Tongue (tissue), 3 donors: ENCODE measurements at places on chromosomes 4 and X. TPM values are rescaled to one million over a fixed set of nuclear protein-coding genes. Genes with fewer than 3 reads are reported as not detected.

GRCh38 chr4:98536631-98537030, 121.8 kb downstream of the TSPAN5 start:
- no peak for DNase-seq

DNA sequence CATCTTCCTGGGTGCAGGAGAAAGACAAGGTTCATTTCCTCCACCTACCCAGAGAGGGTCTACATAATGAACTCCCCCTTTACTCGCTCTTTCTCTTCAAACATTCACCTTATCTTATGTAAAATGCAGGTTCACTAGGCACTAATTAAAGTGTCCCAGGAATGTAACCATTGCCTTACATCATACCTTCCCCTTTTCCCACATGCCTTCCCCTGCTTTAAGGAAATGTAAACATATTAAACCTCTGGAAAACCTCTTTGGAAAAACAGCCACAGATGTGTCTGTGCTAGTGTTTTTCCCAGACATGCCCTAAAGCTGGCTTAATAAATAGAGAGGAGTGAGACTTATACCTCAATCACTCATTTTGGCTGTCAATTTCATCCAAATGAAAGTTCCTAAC, 15.8 kb downstream of the TBC1D9 start:
- no peak for DNase-seq

The LEF1 gene
- total RNA-seq, result 13.7 TPM

The TMEM154 gene
- total RNA-seq, result 12.6 TPM

The CHRDL1 gene
- 63.9 TPM for total RNA-seq
